A673 (cell line): ENCODE measurements at places on chromosomes 5 and 9. TPM values are rescaled to one million over a fixed set of nuclear protein-coding genes. Genes with fewer than 3 reads are reported as not detected.

DNA sequence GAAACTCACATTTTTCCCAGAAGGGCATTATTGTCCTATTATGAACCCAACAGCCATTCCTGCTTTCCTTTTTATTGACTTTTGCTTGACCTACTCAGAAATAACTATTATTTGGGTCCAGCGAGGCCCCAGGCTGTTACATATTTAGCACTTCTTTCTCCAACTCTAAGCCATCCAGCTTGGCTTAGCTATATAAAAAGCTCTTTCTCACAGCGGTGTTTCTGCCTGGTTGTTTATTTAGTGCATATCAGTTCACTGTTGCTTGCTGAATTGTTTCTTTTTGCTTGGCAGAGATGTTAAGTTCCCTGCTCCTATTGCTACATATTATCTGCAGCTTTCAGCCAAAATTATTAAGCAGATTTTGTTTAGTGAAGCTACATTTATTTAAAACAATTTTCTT, 1156.8 kb upstream of the SEMA6A start:
- no peaks in the 10 kb centered on the region for H3K27me3 ChIP-seq
- no peak overlapping the region for H3K27ac ChIP-seq
- no peaks in the 10 kb centered on the region for H3K36me3 ChIP-seq

- H3K4me3 ChIP-seq = no peak overlapping the region
- H3K27ac ChIP-seq = no peak overlapping the region
- H3K36me3 ChIP-seq = no peaks in the 10 kb centered on the region
- no peaks in the 10 kb centered on the region for H3K4me1 ChIP-seq
Measured at GRCh38 chr9:36738318-36738976, 165.8 kb downstream of the MELK start.

DNA sequence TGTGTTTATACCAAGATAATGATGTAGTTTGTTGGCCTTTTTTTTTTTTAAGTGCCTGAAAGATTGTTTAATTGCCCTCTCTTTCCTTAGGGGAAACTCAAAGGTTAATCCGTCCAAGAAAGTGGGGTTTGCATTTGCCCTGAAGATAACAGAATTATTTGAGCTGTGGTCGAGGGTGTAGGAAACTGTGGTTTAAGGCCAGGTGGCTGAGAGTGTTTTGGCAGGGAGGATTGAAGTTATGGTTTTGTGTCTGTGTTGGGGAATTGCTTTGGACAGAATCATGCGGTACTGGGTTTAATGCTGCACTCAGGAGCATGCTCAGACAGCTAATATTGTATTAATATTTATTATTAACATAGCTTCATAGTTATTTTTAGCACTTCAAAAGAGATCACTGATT, 509.8 kb downstream of the EBF1 start:
- H3K27me3 ChIP-seq = no peaks in the 10 kb centered on the region
- no peak overlapping the region for H3K4me3 ChIP-seq
- H3K4me1 ChIP-seq = peaks cover 8% of the 10 kb centered on the region
- H3K27ac ChIP-seq = no peak overlapping the region
- DNase-seq = no peak

DNA sequence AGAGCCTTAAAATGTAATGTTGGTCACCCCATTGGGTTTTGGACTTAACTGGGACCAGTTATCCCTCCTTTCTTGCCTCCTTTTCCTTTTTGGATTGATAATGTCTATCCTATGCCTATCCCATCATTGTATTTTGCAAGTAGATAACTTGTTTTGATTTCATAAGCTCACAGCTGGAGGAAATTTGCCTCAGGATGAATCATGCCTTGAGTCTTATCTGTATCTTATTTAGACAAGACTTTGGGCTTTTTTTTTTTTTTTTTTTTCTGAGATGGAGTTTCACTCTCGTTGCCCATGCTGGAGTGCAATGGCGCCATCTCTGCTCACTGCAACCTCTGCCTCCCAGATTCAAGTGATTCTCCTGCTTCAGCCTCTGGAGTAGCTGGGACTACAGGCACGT, 443.3 kb downstream of the DNAH5 start:
- H3K4me1 ChIP-seq = no peaks in the 10 kb centered on the region
- H3K27me3 ChIP-seq = no peaks in the 10 kb centered on the region
- no peaks in the 10 kb centered on the region for H3K36me3 ChIP-seq
- no peak overlapping the region for H3K4me3 ChIP-seq

GRCh38 chr5:126383246-126383645, 40.0 kb upstream of the GRAMD2B start:
- no peak for DNase-seq
- H3K4me1 ChIP-seq = no peaks in the 10 kb centered on the region
- H3K27ac ChIP-seq = no peak overlapping the region
- no peaks in the 10 kb centered on the region for H3K27me3 ChIP-seq
- H3K4me3 ChIP-seq = no peak overlapping the region

DNA sequence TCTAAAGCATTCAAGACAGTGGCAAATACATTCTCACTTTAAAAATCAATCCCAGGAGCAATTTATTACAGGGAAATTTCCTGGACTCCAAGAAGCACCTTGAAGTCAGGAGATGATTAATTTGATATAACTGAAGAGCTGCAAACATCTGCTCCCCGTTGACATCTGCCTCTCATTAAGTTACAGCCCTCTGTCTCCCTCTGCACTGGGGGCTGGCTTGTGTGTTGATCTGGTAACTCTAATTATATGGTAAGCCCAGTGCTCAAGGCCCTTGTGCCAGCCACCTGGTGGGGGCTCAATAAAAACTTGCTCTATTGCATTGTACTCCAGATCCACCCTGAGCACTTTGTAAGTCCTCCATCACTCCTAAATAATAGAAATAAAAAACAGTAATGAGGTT, 131.1 kb upstream of the ZNF462 start:
- H3K4me3 ChIP-seq = no peak overlapping the region
- H3K36me3 ChIP-seq = no peaks in the 10 kb centered on the region
- H3K4me1 ChIP-seq = no peaks in the 10 kb centered on the region
- no peak overlapping the region for H3K27ac ChIP-seq
- DNase-seq = no peak

DNA sequence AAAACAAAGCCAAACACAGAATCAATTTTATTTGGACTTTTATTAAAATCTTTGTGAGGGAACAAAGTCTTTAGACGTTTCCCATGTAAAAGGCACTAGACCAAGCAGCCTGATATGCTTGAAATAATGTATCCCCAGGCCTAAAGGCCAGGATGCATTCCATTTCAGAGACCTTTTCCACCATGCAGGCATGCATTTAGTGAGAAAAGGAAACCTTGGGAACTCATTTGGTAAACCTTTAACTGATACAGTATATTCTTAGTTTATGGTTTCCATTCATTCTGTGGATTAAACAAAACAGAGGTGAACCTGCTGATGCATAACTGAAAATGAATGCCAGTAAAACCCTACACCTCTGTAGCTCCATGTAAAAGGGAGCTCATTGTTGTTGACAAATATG, 600.0 kb downstream of the NR2F1-AS1 start:
- no peaks in the 10 kb centered on the region for H3K36me3 ChIP-seq
- H3K27ac ChIP-seq = no peak overlapping the region
- no peaks in the 10 kb centered on the region for H3K27me3 ChIP-seq
- no peak overlapping the region for H3K4me3 ChIP-seq
- DNase-seq = no peak

DNA sequence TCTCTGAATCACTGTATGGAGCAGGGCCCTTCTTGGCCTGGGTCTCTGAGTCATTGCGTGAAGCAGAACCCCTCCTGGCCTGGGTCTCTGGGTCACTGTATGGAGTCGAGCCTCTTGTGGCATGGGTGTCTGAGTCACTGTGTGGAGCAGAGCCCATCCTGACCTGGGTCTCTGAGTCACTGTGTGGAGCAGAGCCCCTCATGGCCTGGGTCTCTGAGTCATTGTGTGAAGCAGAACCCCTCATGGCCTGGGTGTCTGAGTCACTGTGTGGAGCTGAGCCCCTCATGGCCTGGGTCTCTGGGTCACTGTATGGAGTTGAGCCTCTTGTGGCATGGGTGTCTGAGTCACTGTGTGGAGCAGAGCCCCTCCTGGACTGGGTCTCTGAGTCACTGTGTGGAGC, 94.0 kb upstream of the RAPGEF1 start:
- no peaks in the 10 kb centered on the region for H3K36me3 ChIP-seq
- H3K27me3 ChIP-seq = no peaks in the 10 kb centered on the region

SWI5 gene
- 19.0 and 24.2 TPM in 2 replicates for total RNA-seq

RNF208 gene
- 13.7 and 20.2 TPM in 2 replicates for total RNA-seq

FBP1 gene
- not detected in 2 replicates for total RNA-seq

ZNG1A gene
- total RNA-seq = 45.8 and 50.7 TPM in 2 replicates
